ENCODE measurements at places on chromosomes 7 and 10.

- no peak for DNase-seq
Measured at GRCh38 chr7:111647881-111648280, 85.6 kb upstream of the IMMP2L start.

- DNase-seq: no peak
Measured at GRCh38 chr7:93185303-93186027, 37.3 kb upstream of the SAMD9L start.

DNA sequence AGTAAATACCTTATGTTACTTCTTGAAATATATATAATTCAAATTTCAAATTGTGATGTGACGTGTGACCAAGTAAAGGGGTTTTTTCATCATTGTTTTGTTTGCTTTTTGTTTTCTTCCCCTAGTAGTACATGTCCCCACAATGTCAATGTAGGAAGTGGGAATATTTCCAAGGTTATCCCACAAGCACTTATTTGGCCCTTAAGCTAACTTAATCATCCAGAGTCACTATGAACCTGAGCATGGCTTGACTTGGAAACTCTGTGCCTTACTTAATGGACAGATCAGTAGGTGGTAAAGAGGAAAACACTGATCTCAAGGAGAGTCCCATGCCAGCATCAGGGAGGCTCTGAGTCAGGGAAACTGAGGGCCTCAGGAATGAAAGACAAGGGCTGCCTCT is 569.3 kb upstream of the IGFBP3 start:
- no peak for DNase-seq

DNA sequence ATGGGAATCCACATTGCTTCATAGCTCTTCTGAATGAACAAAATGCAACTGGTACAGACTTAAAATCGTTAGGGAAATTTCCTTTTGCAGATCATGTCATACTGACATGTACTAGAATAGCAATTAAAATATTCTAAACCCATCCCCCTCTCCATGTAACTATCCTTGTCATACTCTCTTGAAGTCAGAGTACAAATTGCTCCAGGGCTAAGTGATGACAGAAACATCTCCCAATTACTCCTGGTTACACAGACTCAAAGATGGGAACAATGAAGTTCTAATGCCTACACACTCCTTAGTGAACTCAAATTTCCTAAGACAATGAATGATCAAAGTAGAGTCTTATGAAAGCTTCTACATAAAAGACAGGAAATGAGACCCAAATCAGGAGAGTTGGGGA is 87.2 kb downstream of the PDE1C start:
- DNase-seq: no peak

- no peak for DNase-seq
Measured at GRCh38 chr7:108442039-108442568, 14.1 kb downstream of the NRCAM start.

DNA sequence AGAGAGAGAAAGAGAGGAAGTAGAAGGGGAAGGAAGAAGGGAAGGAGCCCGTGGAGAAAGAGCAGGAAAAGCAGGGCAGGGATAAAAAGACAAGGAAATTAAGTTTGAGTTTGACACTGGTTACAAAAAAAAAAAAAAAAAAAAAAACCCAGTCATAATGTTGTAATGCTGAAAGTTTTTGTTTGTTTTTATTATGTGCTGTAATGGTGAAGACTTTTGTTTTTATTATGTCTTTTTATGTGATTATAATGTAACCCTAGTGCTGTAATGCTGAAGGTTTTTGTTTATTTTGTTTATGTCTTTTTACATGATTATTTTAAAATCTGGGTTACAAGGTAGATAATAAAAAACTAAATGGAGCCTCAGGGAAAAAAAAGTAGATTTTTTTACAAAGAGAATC is 184.8 kb downstream of the SEMA3A start:
- DNase-seq: no peak

GRCh38 chr10:102279104-102279503 is 33.8 kb downstream of the GBF1 start:
- no peak for DNase-seq

- DNase-seq: no peak
Measured at GRCh38 chr10:76415554-76415953, 984.1 kb downstream of the LRMDA start.

- DNase-seq: no peak
Measured at GRCh38 chr7:99195867-99196266, 12.0 kb downstream of the KPNA7 start.

- no peak for DNase-seq
Measured at GRCh38 chr10:63007112-63007511, 126.0 kb upstream of the NRBF2 start.

DNA sequence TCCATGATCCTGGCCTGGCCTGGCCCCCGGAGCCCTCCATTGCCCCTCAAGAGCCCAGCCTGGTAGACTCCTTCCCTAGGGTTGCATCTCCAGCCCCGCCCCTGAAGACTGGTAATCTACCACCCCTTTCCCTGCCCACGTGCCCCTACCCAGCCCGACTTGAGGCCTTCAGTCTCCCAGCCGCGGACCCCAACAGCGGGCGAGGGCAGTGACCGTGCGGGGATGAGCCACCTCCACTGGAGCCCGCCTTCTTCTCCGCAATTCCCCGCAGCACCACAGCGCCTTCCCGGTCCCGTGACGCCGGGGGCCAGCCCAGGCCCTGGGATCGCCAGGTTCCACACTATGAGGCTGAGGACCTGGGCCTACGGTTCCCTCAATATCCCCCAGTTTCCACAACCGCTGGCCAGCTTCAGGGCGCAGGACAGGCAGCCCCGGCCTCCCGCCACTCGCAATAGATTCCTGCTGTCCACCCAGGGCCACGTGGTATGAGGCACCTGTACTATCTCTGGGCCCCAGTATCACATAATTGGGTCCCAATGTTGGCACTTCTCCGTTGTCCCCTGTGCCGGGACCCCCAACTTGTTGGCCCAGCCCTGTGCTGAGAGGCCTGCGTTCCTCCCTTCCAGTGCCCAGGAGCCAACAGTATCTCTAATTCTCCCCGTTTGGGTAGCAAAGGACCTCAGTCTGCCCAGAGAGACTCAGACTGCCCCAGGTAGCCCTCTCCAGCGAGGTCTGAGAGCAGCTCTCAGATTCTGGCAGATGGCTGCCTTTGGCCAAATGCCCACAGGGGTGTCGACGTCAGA is 1.1 kb upstream of the GPRIN2 start:
- no peak for DNase-seq

DNA sequence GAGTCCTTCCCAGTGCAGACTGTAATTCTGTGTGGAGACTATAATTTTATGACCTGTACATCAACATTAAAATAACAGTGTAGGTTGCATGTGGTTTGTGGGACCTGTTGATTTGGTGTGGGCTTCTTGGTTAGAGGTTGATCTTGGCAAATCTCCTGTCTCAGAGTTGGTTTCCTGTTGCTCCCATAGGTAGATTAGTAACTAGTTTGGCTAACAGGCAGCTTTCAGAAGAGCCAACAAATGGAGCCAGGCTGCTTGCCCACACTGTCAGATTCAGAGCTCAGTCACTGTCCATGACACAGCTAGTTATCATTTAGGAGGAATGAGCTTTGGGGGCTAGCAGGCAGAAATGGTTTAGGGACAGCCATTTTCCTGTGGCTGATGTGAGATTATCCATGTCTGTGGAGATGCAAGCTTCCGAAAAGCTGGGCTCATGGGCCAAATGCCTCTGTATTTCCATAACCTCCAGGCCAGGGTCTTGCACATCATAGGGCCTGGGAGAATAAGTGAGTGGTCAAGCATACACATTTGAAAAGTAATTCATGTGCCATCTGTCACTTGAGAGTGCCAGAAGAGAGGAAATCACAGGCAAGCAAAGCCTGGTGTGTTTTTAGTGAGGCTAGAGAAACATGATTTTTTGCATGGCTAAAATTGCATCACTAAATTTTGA is 33.4 kb downstream of the CCM2 start:
- DNase-seq: no peak

GRCh38 chr10:113493195-113493594 is 59.7 kb upstream of the HABP2 start:
- DNase-seq: no peak

DNA sequence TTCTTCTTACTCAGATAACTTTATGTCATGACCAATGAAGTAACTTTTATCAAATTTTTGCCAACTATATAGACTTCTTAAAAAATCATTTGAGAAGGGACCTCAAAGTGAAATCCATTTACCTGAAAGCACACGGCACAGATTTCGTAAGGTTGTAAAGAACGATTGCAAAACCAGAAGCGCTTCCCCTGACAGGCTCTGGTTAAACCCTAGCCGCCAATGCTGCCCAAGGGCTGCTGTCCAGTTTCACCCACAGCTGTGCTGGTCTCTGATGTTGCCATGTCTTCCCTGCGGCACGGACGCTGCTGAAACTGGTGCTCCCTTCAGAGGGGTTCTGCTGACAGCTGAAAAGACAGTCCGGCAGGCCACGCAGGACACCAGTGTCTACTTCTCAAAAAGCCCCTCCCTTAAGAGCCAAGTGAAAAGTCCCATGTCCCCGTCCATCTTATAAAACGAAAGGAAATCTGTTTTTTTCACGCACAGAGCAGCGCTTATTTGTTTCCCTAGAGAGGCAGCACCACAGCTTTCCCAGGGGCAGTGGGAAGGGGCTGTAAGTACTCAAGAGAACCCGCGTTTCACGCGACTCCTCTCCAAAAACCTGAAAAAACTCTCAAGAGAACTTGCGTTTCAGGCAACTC is 32.5 kb downstream of the GNA12 start:
- no peak for DNase-seq

DNA sequence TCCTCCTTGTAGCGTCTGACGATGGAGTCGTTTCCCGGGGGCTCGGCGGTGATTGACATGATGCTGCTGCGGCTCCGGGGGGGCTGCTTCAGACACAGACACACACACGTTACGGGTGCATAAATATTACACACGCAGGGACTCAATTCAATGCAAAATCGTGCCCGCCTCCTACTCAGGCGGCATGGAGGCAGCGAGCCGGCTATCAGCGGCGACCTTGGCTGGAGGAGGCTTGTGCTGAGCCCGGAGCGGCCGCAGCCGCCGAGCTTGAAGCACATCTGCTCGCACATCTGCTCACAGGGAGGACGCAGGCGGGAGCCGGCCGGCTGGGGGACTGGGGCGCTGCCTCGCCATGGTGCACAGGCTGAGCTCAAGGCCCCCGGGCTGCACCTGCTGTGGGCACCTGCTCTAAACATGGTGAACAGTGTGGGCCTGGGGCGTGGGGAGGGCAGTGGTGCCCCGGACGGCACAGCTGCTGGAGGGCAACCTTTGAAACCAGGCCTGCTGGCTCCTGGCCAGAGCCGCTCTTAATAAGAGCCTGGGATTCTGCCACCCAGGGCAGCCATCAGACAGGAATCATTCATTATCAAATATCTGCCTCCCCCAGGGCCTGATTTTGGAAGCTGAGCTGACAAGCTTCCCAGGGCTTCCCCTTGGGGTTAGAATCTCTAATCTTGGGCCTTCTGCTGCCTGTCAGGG is 84.7 kb upstream of the GNA12 start:
- DNase-seq: no peak

GRCh38 chr10:23331567-23332301 is 12.9 kb downstream of the C10orf67 start:
- no peak for DNase-seq

DNA sequence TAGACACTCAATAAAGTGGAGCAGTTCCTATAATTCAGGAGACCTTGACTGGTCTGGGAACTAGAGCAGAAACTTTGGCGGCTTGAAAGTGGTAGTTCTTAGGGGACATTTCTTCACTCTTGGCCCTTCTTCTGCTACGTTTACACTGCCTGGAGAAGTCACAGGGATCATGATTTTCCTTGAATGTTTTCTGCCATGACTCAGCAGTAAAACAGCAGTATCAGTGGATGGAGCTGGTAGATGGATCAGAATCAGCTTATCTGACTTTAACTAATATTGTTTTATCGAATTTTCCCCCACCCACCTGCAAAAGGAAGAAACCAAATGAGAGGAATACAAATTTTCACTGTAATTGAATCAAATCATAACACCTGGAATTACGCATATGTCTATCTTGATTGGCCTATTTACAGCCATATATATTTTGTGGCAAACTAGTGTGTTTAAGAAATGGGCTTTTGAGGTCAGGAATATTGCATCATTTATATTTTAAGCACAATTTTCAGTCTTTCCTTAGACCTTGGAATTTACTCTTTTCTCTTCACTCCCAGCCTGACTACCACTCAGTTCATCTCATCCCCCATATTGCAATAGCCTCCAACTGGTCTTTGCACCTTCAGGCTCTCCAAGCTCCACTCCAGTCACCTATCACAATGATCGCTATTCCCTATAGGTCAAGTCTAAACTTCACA is 14.9 kb upstream of the DLX5 start:
- DNase-seq: no peak

DNA sequence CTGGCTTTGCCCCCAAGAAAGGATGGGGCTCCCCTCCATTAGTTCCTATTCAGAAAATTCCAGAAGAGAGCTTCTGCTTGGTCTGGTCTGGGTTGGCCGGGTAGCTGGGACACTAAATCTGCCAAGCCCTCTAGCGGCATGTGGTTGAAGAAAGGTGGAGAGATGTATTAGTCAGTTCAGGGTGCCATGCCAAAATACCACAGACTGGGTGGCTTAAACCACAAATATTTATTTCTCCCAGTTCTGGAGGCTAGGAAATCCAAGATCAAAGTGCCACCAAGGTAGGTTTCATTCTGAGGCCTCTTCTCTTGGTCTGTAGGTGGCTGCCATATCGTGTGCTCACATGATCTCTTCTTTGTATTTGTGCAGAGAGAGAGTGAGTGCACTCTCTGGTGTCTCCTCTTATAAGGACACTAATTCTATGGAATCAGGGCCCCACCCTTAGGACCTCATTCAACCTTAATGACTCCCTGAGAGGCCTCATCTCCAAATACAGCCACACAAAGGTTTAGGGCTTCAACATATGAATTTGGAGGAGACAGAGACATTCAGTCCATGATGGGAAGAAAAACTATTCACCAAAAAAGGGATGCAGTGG is 38.7 kb upstream of the MTPAP start:
- no peak for DNase-seq

DNA sequence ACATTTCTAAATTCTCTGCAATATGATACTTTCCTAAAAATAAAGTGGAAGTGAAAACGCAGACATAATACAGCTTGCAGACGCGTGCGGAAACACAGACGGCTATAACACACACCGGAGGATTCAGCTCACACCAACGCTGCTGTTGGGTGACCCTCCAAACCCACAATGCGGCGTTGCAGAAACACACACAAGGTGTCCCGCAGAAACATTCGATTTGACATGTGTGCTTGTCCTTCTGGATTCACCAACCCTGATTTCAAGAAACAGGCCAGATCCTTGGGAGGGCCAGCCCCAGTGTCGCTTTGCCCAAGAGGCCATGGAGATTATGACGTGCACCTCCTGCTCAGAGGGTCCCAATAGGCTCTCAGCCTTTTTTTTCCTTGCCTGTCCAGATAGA is 136.7 kb upstream of the TCERG1L start:
- DNase-seq: no peak

- no peak for DNase-seq
Measured at GRCh38 chr7:68267486-68267885, 1270.9 kb downstream of the TYW1 start.

- no peak for DNase-seq
Measured at GRCh38 chr7:93202594-93203250, 23.5 kb downstream of the HEPACAM2 start.

- no peak for DNase-seq
Measured at GRCh38 chr10:4984971-4985594, 18.6 kb downstream of the AKR1C2 start.
